ENCODE measurements at places on chromosomes 16 and 17.
A peak's percentile ranks its signal among the peaks of the same experiment; 100 is the strongest.

DNA sequence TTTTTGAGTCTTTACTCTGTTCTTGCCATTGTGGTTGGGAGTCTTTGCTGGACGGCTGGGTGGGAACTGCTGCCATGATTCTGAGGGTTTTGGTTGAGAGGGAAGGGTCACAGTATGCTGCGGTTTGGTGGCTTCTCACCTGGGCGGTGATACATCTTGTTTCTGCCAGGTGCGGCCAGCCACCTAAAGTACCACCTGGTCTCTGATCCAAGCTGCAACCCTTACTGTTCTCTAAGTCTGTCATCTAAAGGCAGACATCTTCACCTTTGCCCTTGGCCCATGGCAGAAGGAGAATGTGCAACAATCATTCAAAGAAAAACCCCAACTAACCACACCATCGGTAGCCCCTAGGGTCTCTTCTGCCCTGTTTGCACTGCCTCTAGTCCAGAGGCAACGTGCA lies 19.6 kb upstream of the MPO start:
- no peak for DNase-seq

DNA sequence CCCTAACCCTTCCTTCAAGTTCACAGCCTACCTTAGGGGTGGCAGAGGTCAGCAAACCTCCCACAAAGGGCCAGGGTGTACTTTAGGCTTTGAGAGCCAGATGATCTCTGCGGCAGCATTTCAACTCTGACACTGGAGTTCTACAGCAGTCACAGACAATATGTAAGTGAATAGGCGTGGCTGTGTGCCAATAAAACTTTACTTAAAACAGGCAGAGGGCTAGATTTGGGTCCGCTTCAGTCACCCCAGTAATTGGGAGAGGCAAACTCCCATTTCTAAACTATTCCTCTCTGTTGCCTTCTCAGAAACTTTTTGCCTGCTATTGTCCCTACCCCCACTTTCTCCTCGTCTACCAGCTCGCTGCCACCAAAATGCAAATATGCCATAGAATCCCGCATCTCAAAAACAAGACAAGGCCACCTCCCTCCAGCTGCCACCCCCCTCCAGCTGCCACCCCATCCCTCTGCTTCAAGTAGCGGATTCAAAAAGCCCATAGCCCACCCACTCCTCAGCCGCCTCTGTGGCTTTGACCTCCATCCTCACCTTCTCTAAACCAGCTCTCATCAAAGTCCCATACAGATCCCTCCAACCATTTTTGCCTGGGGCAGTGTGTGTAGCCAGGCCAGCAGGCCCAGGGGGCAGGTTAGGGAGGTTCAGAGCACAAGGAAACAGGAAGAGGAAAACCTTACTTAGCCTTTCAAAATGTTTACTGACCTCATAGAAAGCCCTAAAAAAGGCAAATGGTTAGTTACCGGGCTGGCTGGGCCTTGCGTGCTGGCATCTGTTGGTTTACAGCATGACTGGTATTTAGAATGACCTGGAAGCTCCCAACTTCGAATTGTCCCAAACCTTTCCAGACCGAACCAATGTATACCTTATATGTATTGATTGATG lies 19.9 kb upstream of the DNAH17 start:
- no peak for DNase-seq

DNA sequence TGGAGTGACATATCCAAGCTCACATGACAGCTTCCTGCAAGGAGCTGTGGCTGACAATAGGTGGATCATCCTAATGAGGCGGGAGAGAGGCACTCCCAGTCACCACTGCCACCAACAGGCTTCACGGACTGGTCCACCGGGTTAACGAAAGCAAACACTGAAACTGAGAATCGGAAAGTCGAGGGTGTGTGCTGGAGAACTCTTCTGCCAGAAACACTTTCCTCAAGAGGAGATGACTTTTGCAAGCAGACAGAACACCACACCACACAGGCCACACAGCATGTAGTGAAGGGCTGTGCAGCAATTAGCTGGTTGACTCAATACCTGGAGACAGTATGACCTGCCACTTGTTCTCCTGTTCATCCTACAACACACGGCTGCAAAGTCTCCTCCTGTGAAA lies 53.0 kb upstream of the DNAJA2 start:
- no peak for DNase-seq

- DNase-seq: no peak
Measured at GRCh38 chr17:29007456-29007855, 1.6 kb upstream of the SEZ6 start.

- DNase-seq: no peak
Measured at GRCh38 chr16:53007095-53007494, 45.6 kb downstream of the CHD9NB start.

DNA sequence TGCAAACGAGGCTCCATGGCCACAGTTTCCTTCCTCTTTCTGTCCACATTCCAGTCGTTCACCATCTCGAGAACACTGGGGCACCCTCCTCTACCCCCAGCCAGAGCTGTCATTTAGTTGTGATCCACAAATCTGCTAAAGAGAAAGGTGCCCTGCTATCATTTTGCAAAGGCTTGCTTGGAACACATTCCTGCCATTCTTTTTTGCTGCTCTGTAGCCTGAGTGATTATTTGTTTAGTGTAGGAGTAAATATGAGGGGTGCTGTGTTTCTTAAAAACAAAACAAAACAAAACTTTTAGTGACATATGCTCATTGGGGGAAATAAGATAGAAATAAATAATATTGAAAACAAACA lies 166.7 kb downstream of the PRKCA start:
- DNase-seq: no peak

DNA sequence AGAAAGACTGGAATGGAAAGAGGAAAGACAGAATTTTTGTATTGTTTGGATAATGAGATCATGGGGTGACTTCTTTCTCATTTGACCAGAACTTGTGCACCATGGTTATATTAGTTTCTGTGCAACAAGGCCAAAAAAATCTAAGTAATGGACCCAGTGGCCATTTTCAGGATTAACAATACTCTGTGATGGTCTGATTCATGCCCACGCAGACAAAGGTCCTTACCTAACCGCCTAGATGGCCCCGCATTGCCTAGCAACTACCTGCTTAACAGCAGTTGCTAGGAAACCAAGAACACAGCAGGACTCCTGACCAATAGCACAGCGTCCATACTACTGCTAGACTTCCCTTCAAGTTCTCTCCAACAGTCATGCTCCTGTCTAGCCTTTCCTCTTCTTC lies 22.4 kb downstream of the MIS12 start:
- no peak for DNase-seq

DNA sequence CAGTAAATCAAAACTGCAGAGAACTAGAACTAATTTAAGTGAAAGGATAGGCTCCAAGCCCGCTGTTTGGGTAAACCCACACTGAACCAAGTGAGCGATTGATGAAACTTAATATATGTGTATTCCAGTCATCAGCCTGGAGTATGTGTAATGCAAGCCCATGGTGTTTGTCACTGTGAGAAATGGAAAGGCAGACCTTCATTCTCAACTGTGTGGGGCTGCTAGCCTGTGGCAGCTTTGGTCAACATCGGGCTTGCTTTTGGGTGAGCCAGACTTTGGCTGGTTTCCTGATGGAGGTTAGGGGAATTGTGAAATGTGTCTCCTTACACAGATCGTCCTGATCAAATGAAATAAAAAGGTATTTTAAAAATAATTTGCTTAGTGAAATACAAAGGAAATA lies 279.9 kb downstream of the IRX3 start:
- no peak for DNase-seq

DNA sequence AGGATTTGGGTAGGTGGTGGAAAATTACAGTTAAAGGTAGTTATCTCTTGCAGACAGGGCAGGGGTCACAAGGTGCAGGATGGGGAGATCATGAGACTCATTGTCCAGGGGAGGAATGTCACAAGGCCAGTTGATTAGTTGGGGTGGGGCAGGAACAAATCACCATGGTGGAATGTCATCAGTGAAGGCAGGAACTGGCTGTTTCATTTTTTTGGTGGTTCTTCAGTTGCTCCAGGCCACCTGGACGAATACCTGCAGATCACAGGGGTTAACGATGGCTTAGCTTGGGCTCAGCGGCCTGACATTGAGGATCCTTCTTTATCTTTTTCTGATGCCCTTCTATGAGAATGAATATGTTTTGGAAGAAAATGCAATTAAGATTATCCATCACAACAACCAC lies 87.1 kb downstream of the KPNA2 start:
- DNase-seq: no peak

DNA sequence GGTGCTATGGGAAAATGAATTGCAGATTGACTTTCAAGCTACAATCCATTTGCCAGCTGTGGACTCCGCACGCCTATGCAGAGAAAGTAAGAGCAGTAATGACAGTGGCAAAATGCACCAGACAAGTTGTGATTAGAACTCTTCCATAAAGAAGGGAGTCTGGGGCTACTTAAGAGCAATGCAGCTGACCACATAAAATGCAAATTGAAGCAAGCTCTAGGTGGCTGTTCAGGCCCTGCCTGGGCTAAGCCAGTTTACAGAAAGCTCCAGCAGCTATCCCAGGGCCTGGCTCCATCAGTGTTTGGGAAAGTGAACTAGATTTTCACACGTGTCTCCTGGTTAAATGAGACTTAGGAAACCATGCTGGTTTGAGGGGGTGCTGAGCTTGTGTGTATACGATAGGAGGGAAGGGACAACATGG lies 2.2 kb upstream of the MAP2K6 start:
- DNase-seq: no peak

- DNase-seq: peak; percentile 77
Measured at GRCh38 chr16:180681-181564, 664 bp downstream of the HBQ1 start.

DNA sequence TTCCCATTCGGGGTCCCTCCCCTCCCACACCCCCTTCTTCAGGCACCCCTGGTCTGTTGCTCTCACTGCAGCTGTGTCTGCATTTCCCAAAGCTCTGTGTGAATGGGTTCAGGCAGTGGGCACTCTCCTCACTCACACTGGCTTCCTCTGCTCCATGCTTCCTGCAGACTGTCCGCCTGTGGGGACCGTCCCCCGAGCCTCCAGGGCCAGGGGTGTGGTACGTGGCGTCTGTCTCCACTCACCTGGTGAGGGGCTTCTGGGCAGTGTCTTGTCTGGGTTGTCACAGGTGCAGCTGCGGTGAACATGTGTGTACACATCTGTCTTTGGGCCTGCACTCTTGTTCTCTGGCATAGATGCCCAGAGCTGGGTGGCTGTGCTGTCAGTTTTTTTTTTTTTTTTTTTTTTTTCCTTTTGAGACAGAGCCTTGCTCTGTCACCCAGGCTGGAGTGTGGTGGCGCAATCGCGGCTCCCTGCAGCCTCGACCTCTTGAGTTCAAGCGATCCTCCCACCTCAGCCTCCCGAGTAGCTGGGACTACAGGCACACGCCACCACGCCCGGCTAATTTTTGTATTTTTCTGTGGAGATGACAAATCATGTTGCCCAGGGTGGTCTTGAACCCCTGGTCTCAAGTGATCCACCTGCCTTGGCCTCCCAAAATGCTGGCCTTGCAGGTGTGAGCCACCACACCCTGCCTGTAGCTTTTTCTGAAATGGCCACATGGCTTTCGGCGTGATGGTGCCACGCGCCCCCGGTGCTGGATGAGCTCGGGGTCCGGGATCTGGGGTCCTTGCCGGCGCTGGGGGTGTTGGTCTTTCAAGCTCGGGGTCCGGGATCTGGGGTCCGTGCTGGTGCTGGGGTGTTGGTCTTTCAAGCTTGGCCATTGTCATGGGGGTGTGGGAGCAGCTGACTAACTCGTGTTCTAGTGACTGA lies 56.5 kb upstream of the ZNF750 start:
- DNase-seq: no peak

DNA sequence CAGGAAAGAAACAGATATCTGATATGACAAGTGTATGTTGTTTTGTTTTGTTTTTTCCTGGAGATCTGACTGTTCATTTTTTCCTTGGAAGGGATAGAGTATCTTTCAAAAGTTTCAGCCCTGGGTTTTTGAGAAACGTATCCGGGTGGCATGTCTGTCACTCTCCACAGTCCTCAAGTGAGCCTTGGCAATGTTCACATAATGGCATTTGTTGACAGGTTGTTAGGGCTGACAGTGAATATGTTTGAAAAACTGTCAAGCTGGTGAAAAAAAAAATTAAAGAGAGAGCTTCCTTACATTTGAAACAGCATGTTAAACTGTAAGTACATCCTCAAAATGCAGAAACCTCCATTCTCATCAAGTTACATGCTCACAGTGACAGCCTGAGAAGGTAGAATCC lies 113.0 kb upstream of the DYNLRB2 start:
- no peak for DNase-seq

DNA sequence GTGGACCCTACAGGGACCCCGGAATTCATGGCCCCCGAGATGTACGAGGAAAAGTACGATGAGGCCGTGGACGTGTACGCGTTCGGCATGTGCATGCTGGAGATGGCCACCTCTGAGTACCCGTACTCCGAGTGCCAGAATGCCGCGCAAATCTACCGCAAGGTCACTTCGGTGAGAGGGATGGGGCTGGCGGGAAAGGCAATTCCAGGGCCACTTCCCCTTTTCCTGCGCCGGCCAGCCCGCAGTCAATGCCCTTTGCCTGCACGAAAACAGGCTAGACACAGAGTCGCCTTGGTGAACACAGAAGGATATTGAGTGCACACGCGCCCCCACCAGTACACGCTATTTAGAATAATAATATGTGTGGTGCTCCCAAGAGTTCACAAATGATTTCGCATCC lies 4.0 kb downstream of the WNK4 start:
- no peak for DNase-seq
